ENCODE measurements at places on chromosomes 3 and 15. TPM values are rescaled to one million over a fixed set of nuclear protein-coding genes. Genes with fewer than 3 reads are reported as not detected.

NR2E3 gene
- not detected for total RNA-seq

ITIH3 gene
- 22.0 TPM for total RNA-seq

RPL29 gene
- total RNA-seq: 753 TPM

BOC gene
- total RNA-seq: 114 TPM

TMA7 gene
- total RNA-seq: 154 TPM

GOLGA6B gene
- not detected for total RNA-seq

SKOR1 gene
- total RNA-seq: 1.3 TPM

SLC22A13 gene
- 0.98 TPM for total RNA-seq

HRG gene
- total RNA-seq: not detected

CSNK1G1 gene
- 24.0 TPM for total RNA-seq

GNAT1 gene
- not detected for total RNA-seq

C15orf62 gene
- total RNA-seq: 0.49 TPM

RTP4 gene
- total RNA-seq: 2.1 TPM

SEMA3F gene
- total RNA-seq: 29.3 TPM

GOLGA6L2 gene
- total RNA-seq: not detected

GOLGA8M gene
- 16.0 TPM for total RNA-seq

- no peak for DNase-seq
These were observed 309.3 kb downstream of the SV2B start for GRCh38 chr15:91409387-91409786.

DNA sequence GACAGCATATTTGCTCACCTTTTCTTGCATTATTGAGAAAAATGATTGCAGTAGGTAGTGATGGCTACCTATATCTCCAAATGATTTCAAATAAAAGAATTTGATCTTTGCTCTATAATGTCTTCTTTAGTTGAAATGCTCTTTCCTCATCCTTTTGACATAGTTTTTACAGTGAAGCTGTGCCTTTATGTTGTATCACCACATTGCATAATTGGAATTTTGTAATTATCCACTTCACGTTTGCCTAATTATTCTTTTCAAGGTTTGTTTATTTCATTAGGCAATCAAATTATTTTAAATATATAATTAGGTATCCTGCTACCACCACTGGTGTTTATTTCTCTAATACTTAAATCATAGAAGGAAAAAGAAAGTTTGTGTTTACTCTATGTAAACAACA lies 21.3 kb upstream of the P2RY13 start:
- DNase-seq: no peak

- no peak for DNase-seq
These were observed 189.5 kb downstream of the ADAMTSL3 start for GRCh38 chr15:83843471-83843871.

- peak; percentile 56 for DNase-seq
These were observed at the start of gene PAK6 for GRCh38 chr15:40238532-40239403. TSS of gene PAK6 (plus strand) at chr15:40239063. CDS start at chr15:40264786, 25,723 bp downstream.

DNA sequence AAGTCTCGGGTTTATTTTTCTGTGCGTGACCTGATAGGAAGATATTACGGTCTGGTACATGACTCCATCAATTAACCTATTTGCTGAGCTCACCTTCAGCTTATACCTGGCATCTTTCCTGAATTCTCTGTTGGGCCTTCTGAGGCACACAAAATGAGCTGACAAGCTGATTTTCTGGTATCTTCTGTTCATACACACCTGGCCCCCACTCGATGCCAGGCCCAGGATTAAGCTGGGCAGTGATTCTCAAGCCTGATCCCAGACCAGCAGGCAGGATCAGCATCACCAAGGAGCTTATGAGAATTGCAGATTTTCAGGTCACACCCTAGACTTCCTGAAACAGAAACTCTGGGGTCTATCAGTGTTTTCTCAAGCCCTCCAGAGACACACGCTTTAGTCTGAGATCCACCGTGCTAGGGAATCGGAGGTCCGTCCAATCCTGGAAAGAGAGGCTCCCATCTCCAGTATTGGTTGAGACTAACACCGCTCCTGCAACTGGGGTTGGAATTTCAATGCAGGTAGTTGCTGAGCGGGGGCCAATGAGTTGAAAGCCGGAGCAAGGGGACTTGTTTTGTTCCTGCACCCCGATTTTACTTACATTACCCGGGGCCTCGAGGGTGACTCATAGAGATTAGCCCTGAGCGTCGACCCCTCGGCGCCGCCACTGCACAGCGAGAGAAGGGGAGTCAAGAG lies 636 bp upstream of the EIF1B start:
- DNase-seq: no peak

GRCh38 chr3:172316758-172317157 lies 131.5 kb downstream of the GHSR start:
- DNase-seq: no peak

- no peak for DNase-seq
These were observed 9.3 kb upstream of the NR2E3 start for GRCh38 chr15:71800835-71801745.

GRCh38 chr3:46546896-46547440 lies 19.1 kb downstream of the LRRC2 start:
- DNase-seq: no peak

DNA sequence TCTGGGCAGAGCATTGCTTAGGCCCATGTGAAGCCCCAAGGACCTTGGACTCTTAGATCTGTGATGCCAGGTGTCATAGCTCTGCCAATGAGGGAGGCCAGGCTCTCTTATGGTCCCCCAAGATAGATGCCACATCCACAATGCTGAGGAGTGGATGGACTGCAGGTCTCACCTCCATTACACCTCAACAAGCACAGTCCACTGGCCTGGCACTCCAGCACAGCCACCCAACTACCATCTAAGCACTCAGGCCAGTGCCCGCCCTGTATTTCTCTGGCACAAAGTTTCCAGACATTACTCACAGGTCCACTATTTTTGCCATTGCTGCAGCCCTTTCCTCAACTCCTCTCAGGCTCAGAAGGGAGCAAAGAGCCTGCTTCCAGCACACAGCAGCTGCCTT lies 613.5 kb upstream of the EPHA6 start:
- no peak for DNase-seq

DNA sequence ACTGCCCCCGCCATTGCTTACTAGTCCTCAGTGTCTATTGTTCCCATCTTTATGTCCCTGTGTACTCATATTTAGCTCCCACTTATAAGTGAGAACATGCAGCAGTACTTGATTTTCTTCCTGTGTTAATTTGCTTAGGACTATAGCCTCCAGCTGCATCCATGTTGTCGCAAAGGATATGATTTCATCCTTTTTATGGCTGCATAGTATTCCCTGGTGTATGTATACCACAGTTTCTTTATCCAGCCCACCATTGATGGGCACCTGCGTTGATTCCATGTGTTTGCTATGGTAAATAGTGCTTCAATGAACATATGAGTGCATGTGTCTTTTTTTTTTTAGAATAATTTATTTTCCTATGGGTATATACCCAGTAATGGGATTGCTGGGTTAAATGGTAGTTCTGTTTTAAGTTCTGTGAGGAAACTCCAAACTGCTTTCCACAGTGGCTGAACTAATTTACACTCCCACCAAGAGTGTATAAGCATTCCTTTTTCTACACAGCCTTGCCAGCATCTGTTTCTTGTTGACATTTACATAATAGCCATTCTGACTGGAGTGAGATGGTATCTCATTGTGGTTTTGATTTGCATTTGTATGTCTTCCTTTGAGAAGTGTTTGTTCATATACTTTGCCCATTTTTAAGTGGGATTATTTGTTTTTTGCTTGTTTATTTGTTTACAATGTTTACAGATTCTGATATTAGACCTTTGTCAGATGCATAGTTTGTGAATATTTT lies 53.7 kb downstream of the GALK2 start:
- DNase-seq: no peak

DNA sequence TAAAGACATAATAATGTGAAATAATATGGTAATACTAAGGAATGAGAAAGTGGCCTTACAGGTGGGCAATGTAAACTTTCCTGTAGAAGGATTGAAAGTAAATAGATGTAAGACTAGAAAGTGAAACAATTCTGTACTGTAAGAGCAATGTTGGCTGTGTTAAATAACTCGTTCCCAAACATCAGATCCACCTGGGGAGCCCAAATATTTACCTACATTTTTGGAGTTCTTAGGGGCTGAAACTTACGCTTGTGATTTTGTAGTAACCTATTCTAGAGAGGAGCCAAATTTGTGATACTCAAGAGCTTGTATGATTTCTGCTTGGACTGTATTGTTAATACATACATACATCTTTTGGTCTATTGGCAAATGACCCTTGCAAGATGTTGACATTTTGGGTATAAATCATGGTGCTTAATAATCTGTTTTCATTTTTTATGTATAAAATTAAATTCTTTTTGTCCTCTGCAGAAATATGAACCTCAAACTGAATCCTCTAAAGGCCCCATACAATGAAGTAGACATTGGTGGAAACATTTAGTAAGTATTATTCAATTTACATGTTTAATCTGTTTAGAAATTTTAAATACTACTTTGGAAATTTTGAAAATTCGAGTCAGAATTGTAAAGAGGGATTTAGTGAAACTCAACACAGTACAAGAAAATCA lies 8.5 kb upstream of the CHD2 start:
- DNase-seq: no peak

DNA sequence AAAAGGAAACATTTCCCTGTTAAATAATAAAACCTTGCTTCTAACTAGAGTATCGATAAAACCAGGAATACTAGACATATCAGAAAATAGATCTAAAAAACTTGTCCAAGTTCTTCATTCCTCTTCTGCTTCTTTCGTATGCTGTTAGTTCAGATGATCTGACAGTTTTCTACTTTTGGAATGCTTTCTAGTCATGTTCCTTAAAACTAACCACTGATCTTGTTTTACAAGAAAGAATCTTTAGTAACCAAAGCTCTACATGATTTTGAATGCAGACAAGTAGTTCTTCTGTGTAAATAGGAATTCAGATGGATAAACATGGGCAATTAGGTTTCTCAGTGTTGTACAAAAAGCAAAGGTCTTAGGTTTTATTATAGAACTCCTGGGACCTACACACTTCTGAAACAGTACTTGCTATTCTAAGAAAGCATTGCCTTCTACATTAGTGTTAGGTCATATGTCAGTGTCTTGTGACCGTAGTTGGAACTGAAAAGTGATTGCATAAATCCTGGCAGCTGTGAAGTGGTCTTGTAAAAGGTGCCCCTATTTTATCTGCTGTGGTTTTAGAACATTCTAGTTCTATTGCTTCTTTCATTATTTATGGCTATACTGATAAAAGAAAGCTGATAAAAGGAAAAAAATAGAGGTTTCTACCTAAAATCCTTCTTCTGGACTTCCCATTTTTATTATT lies 40.7 kb downstream of the SNRK start:
- DNase-seq: no peak

GRCh38 chr3:56761887-56762651 lies 39.7 kb downstream of the ARHGEF3 start:
- DNase-seq: no peak

DNA sequence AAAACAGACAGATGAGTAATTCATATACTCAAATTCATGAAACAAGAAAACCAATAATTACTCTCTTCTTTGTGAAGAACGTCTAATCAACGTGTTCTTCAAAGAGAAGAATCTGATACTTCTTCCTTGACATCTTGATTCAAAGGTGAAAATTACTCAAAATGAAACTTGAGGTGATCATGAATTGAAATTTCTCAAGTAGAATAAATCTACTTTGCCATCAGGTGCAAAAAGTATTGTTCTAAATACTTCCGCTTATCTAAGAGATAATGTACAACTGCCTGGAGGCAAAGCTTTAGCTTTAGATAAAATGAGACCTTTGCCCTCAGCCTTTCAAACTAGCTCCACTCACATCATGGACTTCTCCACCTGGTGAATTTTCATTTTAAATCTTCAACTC lies 13.9 kb upstream of the XXYLT1 start:
- no peak for DNase-seq

GRCh38 chr3:59563072-59563605 lies 513.3 kb upstream of the CFAP20DC start:
- DNase-seq: no peak

DNA sequence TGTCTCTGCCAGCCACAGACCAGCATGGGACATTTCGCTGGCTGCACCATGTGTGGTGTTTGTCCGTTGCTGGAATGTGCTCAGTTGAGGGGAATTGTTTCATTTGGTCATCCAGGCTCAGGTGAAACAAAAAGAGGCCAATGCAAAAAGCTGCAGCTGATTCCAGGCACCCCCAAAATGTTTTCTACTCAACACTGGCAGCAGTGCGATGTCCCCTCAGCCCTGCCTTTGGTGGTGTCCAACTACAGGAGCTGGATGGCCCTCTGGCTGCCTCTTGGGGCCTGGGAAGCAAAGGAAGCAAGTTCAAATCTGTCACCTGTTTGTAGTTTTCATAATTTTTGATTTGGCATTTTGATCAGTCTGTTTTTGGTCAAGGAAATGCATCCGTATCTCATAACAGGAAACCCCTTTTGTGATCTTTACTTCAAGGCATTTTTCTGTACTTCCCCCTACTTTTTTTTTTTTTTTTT lies 141.8 kb downstream of the EEFSEC start:
- DNase-seq: no peak

DNA sequence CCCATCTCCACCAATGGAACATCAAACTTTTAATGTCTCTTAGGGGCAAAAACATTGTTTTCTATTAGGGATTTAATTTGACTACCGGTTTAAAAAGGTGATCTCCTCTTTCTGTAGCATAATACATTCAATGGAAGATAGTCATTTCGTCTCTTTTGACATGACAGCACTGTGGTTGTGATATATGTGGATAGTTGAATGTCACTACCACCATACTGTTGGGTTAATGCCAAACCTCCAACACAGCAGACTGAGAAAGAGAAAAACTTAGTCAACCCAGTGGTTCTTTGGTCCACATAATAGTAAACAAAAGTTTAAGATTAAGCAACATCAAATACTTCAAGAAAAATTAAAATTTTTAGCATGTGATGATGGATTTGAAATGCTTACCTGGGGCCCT lies 530.4 kb downstream of the AGBL1 start:
- DNase-seq: no peak

GRCh38 chr3:69082361-69082760 lies 2.2 kb upstream of the UBA3 start:
- DNase-seq: no peak

- no peak for DNase-seq
These were observed 239.2 kb upstream of the ATP10A start for GRCh38 chr15:26102365-26102764.

DNA sequence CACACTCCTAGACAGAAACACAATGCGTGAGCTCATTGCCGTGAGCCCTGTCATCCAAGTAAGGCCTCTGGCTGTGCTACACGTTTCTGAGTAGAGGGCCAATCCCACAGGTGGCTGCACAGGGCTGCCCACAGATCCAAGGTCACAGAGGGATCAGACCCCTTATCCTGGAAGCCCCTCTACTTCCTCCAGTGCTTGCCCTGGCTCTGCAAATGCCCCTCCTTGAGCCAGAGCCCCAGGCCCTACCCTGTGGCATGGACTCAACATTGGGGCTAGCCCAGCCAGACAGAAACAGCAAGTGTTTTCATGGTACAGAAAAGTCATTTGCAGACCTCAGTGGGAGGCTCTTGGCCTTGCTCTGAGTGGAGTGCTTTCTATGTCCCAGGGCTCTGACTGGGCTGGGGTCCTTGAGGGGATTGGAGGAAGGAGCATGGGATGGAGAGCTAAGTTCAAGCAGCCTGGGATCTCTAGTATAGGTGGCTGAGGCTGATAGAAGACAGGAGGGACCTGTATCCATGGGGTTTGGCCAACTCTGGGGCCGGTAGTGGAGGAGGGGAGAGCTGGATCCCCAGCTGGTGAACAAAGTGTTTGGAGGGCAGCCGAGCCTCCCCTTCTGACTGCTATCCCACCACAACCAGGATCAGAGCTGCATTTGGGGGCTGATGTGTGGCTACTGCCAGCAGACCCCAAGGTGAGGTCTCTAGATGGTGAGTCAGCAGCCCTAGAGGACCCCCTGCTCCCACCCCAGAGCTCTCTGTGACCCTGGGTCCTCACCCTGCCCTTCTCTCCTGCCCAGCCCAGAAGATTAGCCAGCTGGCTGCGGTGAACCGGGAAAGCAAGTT lies 38.7 kb downstream of the GOLGA6A start:
- DNase-seq: peak; percentile 67

- no peak for DNase-seq
These were observed at the start of gene SLC38A3 for GRCh38 chr3:50204804-50205412. TSS of gene SLC38A3 (plus strand) at chr3:50205271. CDS start at chr3:50214200, 8,929 bp downstream.

Measured in sciatic nerve (tissue), 2 donors.